Stimulated activated CD8-positive, alpha-beta memory T cell treated with anti-CD3 and anti-CD28 coated beads, Interleukin-4, amount 100 ng/mL, for 1 hour (primary cell): ENCODE measurements at places on chromosomes 7 and 10.

GRCh38 chr10:84825330-84825729 is 496.9 kb downstream of the CCSER2 start:
- DNase-seq = no peak

GRCh38 chr7:31811650-31812461 is 124.8 kb downstream of the PPP1R17 start:
- no peak for DNase-seq

DNA sequence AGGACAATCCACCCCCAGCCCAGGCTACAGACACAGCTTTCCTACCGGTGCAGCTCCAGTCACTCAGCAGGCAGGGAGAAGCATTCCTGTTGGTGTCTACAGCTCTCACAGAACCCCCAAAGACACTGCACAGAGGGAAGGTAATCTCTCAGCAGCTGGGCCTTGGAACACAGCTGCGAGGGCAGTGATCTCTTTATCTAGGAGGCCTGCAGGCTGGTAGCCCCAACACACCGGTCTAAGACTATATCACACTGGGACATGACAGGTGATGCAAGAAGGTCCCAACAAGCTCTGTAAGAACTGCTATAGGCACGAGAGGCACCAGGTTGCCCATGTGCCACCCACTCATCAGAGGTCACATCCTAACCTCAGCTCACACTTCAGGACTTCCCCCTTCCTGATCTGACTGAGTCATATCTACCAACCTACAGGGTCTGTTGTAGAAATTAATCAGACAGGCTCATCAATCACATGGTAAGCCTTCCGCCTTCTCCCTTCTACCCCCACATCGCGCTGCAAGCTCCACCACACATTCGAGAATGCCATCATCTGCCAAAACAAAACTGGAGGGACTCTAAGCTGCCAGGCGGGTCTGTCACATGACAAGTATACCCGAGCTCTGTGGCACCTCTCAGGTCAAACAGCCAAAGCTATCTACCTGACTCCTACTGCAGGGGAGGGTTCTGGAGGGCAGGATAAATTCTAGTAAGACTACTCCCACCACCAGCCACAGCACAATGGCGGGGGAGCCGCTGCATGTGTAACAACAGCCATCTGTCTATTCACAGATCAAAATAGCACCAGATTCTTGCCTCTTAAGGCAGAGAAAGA is 26.1 kb downstream of the FAM53B start:
- peak; percentile 58 for DNase-seq

GRCh38 chr10:27986821-27987220 is 12.1 kb downstream of the ODAD2 start:
- DNase-seq = no peak

- no peak for DNase-seq
Measured at GRCh38 chr10:103427866-103428265, 24.3 kb downstream of the CALHM2 start.
